ENCODE measurements at places on chromosomes 3 and 15.
A peak's percentile ranks its signal among the peaks of the same experiment; 100 is the strongest.

DNA sequence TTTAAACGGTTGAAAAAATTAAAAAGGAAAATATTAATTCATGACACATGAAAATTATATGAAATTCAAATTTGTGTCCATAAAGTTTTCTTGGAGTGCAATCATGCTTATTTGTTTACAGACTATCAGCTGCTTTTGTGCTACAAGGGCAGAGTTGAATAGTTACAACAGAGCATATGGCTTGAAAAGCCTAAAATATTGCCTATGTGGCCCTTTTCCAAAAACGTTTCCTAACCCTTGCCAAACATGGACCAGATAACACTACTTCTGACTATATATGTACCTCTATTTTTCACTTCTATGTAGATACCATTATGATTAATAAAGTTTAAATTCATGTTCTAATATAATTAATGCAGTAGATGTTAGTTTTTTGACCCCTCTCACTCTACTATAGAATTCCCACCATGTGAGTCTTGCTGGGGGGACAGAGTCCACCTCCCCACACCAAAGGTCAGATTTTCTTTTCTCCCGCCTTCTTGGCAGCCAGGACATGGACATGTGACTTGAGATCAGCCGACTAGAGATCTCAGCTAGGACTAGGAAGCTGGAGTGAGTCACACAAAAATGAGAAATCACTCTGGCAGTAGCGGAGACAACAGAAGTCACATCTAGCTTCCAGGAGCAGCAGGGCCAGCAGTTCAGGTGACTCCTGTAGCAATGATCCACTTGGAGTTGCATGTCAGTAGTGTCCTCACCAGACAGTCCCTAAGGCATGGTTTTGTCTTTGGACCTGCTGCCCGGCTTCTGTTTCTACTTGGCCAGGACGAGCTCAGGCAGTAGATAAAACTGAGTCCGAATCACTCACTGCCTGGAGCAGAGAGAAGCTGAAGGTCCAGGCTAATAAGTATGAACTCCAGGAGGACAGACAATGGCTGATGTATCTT is 22.4 kb downstream of the CIAO2A start:
- DNase-seq: no peak

- DNase-seq: no peak
Observed at GRCh38 chr3:97687734-97688133, 76.8 kb upstream of the ARL6 start.

GRCh38 chr15:77505556-77505955 is 84.9 kb downstream of the HMG20A start:
- DNase-seq: no peak

DNA sequence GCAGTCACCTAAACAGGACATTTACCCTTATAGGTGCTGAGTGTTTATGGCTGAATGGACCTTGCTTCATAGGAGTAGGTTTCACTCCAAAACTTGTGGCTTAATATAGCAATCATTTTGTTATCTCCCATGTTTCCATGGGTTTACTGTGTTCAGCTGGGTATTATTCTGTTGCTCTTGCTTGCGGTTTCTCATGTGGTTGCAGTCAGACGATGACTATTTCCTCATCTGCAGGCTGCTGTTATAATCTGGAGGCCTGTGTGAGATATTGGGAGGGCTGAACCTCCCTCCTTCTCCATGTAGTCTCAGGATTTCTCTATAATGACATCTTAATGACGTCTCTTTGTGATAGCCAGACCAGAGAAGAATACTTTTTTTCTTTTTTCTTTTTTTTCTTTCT is 98.1 kb downstream of the ZPLD1 start:
- no peak for DNase-seq

- no peak for DNase-seq
Observed at GRCh38 chr3:71710906-71711494, 14.2 kb downstream of the EIF4E3 start.

GRCh38 chr3:195405651-195406050 is 37.2 kb downstream of the ACAP2 start:
- no peak for DNase-seq

GRCh38 chr15:65409036-65409631 is 13.6 kb downstream of the IGDCC4 start:
- DNase-seq: no peak

- DNase-seq: no peak
Observed at GRCh38 chr15:33292717-33293307, 18.0 kb upstream of the RYR3 start.

- no peak for DNase-seq
Observed at GRCh38 chr3:45906681-45907407, 20.5 kb downstream of the CCR9 start.

DNA sequence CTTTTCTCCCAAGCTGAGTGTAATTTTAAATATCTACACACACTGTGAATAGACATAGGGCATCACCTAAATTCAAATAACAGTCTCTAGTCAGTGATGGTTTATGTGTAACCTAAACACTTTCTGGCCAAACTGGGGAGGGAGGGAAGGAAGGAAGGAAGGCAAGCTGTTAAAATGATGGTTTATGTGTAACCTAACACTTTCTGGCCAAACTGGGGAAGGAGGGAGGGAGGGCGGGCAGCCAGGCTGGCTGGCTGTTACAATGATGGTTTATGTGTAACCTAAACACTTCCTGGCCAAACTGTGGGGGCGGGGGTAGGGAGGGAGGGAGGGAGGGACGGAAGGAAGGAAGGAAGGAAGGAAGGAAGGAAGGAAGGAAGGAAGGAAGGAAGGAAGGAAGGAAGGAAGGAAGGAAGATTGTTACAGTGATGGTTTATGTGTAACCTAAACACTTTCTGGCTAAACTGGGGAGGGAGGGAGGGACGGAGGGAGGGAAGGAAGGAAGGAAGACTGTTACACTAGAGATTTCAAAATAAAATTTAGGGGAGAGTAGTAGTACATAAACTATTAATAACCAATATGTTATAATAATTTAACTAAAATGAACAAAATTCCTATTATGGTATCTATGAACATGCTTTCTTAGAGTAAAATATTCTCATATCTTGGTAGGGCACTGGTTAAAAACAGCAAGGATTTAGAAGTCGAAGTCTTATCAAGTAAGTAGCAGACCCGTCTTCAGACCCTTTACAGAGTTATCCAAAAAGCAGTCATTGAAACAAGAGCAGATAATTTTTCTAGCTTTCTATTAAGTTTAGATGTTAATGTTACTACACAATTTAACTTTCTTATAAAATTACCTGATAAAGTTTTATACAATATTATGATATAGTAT is 148.1 kb downstream of the LMLN start:
- no peak for DNase-seq

- no peak for DNase-seq
Observed at GRCh38 chr3:126941721-126942270, 41.1 kb upstream of the PLXNA1 start.

- peak; percentile 58 for DNase-seq
Observed at GRCh38 chr15:70100474-70101341, 3.0 kb upstream of the TLE3 start.

- DNase-seq: no peak
Observed at GRCh38 chr3:14771593-14772497, 46.9 kb upstream of the FGD5 start.

GRCh38 chr3:42148982-42149432 is 57.9 kb downstream of the TRAK1 start:
- no peak for DNase-seq

- no peak for DNase-seq
Observed at GRCh38 chr3:150653110-150653561, 50.0 kb downstream of the SELENOT start.

DNA sequence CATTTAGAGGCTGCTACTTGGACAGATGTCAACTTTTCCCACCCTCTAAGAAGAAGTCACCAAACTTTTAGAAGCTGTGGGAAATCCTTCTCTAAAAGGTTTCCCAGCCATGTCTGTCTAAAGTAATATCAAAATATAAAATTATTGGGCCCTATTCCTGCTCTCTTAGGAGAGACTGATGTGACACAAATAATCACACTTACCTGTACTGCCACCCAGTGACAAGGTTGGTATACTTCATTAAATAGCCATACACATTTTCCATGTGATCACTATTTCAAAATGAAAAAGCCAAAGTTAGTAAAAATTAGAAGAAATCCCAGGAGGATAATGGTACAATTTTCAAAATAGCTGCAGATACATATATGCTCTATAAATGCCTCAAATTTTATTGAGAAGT is 12.6 kb downstream of the OSBPL11 start:
- no peak for DNase-seq

DNA sequence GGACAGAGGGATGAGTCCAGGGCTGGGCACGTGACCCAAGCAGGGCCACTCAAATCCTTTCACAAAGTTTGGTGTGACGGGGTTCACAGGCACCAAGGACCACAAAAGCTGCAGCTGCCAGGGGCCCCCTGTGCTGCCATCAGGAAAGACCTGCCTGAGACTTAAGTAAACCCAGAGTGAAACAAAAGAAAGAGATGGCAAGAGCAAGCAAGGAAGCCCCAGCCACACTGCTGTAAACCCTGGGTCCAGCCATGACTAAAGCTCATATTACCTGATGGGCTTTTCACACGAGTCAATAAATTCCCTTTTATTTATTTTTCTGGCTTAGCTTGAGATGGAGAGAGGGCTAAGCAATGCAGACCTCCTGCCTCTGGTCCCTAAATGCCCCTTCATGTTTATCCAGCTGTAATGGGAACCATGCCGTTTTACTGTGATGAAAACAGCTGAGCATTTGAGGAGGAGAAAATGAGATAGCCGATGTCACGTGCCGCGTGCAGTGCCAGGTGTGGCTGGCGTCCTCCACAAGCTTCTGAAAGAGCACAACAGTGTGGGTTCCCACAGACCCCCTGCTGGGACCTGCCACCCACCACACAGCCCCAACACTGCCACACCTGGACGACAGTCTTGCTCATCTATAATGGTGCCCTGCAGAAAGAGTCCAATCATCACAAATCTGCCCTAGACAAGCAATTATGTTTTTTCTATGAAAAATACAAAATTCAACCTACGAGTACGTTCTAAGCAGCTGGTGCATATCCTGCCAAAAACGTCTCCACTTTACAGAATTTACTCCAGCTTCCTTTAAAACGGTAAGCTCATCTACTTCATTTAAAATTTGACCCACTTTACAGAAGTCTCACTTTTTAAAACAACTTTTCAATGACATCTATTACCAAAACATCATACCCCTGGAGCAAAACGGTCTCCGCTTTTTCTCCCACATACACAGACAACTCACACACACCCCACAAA is 34.2 kb downstream of the ADAMTS17 start:
- DNase-seq: no peak

DNA sequence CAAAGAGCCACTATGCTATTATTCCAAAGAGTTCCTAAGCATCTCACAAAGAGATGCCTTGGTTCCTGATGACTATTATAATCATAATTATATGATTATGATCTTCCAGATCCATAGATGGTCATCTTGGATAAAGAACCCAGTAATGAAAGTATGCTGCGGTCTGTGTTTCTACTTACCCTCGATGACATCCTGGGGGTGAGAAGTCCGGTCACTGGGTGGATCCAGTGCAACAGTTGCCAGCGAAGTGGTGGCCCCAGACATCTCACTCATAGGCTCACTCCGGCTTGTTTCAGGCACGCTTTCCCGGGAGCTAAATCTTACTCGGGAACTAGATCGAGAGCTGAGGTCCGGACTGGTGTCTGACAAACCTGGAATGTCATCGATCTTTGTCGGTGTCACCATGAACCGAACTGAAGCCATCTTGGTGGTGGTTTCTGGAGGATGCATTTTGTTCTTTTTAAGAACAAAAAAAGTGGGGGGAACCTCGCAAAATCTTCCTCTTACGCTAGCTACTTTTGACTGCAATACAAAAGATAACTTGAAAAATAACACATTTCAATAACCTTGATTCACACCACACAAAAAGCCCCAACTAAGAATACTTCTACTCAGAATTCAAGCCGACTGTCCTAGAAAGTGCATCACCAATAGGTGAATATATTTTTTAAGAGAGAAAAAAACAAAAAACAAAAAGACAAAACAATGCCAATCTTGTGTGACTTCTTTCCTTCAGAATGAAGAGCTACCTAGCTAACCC is 1.2 kb downstream of the SLC12A6 start:
- DNase-seq: no peak

DNA sequence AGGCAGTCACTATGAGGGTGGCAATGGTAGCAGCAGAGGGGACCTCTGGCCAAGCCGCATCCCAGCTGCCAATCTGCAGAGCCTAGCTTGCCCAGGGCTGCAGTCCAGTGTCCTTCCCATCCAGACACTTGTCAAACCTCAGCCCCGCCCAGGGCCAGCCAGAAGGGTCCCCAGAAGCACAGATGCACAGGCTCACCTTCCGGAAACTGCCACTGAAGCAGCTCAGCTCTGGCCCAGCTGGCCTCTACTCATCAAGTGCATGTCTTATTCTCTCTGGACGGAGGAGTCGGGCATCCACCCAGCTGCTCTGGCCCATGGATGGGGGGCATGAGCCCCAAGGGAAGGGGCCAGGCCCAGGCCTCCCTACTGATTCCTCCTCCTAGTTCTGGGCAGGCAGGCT is 69.2 kb downstream of the DNAJB8 start:
- DNase-seq: no peak

DNA sequence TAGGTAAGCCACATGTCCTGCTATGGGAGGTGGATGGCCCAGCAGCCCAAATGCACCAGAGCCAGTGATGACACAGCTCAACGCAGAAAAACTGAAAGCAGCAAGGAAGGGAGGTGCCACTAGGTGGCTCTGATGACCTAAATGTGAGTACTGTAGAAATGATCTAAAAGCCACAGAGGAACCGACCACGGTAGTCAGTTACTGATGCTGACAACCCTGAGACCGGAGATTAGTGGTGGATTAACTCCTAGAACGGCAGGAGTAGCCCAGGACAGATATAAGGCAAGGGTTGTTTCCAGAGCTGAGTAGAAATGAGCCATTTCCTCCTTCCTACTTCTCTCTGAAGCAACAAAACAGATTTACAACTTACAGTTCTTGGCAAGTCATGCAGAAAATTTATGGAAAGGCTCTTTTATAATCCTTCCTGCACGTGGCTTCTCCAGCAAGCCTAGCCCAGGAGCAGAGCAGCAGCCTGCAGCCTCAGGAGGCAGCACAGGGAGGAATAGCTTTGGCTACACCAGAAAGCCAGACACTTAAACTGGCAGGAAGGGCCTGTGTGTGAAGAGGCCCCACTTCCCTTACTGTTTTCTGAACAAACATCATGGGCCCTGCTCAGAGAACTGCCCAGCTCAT is 13.1 kb downstream of the FBXL22 start:
- DNase-seq: peak; percentile 57

GRCh38 chr15:31084176-31084575 is 17.3 kb downstream of the TRPM1 start:
- no peak for DNase-seq

GRCh38 chr3:157259825-157260224 is 99.9 kb upstream of the CCNL1 start:
- DNase-seq: no peak

DNA sequence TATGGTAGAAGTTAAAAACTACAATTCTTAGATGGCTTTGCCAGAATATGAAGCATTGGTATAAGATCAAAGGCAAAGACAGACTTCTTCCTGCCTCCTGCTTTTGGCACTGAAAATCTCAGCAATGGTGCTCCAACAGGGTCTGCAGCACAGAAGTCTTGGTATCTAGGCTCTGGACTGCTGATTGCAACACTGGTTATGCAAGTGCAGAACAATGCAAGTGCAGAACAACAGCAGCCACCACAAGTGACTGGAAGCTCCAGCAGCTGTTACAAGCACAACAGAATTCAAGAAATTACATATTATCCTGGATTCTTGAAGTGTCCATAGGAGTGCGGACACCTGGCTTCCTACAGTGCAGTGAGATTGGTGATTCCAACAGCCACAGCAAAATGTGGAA is 33.7 kb downstream of the ZBTB20 start:
- DNase-seq: no peak
